ENCODE measurements at places on chromosomes 2 and 18. TPM values are rescaled to one million over a fixed set of nuclear protein-coding genes. Genes with fewer than 3 reads are reported as not detected.

CERKL gene
- 6.2 TPM for total RNA-seq

TTN gene
- total RNA-seq, result 2.3 TPM

OTOF gene
- 4.6 TPM for total RNA-seq

DYSF gene
- 1.8 TPM for total RNA-seq

LHCGR gene
- 0.23 TPM for total RNA-seq

EPHA4 gene
- 190 TPM for total RNA-seq

CD8B2 gene
- total RNA-seq, result 0.69 TPM

PSD4 gene
- 4.4 TPM for total RNA-seq

CYBRD1 gene
- total RNA-seq, result 14.5 TPM

Measured in diencephalon (tissue), 1 donor.